G401 (cell line): ENCODE measurements at places on chromosomes 12 and 14. TPM values are rescaled to one million over a fixed set of nuclear protein-coding genes. Genes with fewer than 3 reads are reported as not detected.

MUCL1 gene
- not detected in 2 replicates for total RNA-seq

DNA sequence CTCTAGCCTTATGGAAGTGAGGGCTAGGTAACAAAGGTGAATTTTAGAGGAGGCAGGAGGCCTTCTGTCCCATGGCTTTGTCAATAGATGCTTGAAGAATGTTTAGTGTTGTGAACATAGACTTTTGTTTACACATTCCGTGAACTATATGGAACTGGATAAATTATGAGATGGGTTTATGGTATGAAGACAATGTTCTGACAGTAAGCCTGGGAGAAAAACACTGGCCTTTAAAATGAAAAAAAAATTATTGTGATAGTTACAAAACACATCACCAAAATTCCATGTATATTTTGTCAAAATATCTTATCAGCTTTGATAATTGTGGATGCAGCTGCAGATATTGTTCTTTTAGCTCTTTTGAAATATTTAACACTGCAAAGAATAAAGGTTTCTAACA is 251.5 kb upstream of the DCN start:
- no peak for DNase-seq

DNA sequence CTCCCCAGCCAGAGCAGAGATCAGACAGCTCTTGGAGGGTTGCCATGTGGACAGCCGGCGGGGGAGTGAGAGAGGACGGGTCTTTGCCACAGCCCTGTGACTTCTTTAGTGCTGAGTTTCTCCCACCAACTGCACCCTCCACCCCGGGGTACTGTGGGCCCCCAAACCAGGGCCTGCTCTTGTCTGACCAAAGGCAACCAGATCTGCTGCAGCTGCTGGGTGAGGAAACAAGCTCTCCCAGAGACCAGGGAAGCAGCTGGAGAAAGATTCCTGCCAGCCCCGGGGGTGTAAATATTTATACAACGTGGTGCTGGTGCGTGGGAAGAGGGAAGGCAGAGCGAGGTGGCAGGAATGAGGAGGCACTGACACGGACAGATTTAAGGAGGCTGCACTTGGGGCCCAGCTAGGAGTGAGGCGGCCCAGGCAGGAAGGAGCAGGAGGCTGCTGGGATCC is 14.3 kb upstream of the ZFP36L1 start:
- DNase-seq = no peak

GRCh38 chr14:89280600-89280999 is 136.4 kb downstream of the FOXN3 start:
- no peak for DNase-seq

GRCh38 chr14:39241637-39242036 is 7.9 kb downstream of the MIA2 start:
- no peak for DNase-seq

GRCh38 chr12:21476949-21477348 is 24.5 kb downstream of the RECQL start:
- DNase-seq = no peak

GRCh38 chr14:72126091-72126490 is 193.9 kb downstream of the RGS6 start:
- no peak for DNase-seq

DNA sequence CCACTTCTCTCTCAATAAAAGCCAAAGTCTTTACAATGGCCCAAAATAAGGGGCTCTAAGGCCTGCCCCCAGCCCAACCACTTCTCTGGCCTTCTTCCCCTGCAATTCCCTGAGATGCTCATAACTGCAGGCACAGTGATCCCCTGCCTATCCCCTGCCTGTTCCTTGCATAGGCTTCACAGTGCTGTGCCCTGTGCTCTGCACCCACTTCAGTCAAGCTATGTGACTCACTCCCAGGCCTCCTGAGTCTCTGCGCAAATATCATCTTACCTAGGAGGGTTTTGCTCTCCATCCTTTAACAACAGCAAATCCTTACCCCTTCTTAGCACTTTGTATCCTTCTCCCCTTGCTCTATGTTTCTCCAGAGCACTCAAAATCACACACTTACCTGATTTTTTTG is 242.2 kb downstream of the MSRB3 start:
- DNase-seq = no peak

DNA sequence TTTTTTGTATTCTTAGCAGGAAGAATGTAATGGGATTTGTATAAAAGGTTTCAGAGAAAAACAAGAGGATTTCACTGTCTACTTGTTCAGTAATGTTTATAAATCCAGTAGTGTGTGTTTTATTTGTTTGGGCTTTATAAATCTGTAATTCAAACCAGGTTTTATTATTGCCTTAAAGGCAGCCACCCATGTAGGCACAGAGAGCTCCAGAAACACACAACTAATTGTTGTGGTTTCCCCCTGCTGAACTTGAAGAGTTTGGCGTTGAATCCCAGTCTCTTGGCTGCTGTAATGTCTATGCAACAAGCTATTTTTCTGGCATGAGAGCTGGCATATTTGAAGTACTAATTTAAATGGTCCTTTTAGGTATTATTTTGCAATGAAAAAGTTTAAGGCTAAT is 63.4 kb upstream of the SLCO1C1 start:
- no peak for DNase-seq
